ENCODE measurements at places on chromosomes 11 and 22. TPM values are rescaled to one million over a fixed set of nuclear protein-coding genes. Genes with fewer than 3 reads are reported as not detected.

NTM gene
- not detected for polyA plus RNA-seq

SERHL2 gene
- polyA plus RNA-seq: 0.21 TPM

- DNase-seq: no peak
Observed at GRCh38 chr11:119450590-119451326, 27.8 kb upstream of the THY1 start.

- DNase-seq: no peak
Observed at GRCh38 chr11:121517996-121518395, 65.2 kb upstream of the SORL1-AS1 start.

DNA sequence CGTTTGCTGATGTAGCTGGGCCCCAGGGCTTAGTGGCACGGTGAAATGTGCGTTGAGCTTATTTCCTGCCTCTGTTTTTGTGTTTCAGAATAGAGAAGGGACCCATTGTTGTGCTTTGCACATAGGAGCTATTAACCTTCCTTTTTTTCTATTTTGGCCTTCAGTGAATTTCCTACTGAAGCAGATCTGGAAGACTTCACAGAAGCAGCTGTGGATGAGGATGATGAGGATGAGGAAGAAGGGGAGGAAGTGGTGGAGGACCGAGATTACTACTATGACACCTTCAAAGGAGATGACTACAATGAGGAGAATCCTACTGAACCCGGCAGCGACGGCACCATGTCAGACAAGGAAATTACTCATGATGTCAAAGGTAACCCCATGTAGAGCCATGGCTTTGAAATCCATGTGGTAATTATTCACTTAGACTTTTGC lies 37.4 kb upstream of the ST14 start:
- DNase-seq: no peak

DNA sequence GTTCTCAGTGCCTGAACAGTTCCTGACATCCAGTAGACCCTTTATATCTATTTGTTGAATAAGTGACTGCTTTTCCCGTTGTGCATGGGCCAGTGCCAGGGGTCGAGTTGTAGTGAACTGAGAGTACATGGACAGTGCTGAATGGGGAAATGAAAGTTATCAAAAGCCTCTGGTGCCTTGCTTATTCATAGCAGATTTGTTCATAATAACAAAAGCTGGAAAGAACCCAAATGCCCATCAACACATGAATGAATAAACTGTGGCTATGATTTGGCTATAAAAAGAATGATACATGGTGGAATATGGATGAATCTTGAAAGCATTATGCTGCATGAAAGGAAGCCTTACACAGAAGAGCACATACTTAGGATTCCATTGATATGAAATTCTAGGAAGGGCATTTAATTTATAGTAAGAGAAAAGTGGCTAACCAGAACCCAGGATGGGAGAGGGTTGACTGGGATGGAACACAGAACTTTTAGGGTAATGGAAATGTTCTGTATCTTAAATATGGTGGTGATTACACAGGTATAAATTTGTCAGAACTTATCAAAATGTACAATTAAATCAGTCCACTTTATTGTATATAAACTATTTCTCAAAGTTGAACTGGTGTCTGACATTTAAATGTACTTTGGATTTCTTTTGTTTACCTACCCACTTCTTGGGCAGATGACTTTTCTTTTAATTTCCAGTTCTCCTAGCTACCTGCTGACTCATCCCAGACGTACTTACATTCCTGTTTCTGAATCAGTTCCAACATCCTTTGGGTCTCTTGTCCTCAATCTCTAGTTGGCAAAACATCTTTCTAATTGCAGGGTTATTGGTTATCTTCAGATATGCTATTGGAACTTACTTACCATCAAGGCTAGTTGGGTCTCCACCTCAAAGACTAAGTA lies 42.8 kb downstream of the PACS1 start:
- peak; percentile 65 for DNase-seq

GRCh38 chr11:11263238-11264005 lies 89.6 kb downstream of the CSNK2A3 start:
- DNase-seq: no peak
